ENCODE measurements at places on chromosomes 1 and 21. TPM values are rescaled to one million over a fixed set of nuclear protein-coding genes. Genes with fewer than 3 reads are reported as not detected.

DNA sequence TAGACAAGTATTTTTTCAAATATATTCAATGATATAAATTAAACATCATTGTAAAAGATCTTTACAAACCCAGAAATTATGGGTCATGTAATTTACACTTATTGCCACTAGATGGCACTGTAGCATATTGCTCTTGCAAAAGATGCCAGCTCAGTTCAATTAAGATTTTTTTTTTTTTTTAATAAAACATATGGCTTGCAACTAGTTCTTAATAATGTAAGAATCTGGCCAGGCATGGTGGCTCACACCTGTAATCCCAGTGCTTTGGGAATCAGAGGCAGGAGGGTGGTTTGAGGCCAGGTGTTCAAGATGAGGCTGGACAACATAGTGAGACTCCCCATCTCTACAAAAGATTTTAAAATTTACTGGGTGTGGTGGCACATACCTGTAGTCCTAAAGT lies 49.4 kb upstream of the DESI2 start:
- DNase-seq: peak; percentile 35

DNA sequence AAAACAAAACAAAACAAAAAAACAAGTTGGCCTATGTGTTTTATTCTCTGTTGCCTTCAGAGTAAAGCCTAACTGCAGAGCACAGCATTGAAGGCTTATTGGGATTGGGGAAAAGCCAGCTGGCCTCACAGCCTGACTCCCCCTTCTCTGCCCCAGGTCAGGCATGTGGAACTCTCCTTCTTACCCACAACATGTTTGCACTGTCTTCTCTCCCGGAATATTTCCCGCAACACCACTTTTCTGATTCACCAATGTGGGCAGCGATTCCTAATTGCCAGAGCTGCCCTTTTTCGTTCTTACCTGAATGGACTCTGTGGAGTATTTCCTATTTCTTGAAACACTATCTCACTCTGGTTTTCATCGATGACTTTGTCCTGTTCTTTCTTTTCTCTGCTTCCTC lies 2.8 kb upstream of the TARBP1 start:
- DNase-seq: no peak

OVAAL gene
- 0.96 TPM for total RNA-seq

DNA sequence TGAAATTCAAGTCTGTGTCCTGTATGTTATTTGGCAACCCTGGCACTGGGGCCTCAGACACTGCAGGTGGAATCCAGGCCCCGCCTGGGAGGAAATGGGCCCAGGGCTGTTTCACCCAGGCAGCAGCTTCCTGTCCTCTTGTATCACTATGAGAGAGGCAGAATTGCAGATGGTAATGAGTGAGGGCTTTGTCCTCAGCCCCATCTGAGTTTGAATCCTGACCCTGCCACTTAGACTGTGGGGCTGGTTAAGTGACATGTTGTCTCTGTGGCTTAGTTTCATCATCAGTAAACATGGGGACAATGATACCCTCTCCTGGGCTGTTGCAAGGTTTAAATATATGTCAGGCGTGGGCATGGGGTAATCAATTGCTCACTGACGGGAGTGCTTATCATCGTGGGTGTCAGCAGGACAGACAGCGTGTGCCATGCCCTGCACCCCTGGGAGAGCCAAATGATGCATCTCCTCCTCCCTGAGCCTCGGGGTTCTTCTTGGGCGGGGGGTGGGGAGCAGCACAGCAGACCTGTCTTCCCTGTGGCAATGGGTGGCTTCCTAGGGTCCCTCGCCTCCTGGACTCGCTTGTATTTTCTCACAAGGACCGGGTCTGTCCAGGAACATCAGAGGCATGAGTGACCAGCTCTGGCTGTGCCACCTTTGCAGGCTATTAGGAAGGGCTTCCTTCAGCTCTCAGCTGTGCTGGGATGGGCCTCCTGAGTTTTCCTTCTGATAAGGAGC lies 42.1 kb downstream of the ARHGEF10L start:
- no peak for DNase-seq

GRCh38 chr1:116111524-116112021 lies 374 bp downstream of the MAB21L3 start:
- peak; percentile 58 for DNase-seq
